AG08395 (cell line): ENCODE measurements at places on chromosomes 12 and 14.

DNA sequence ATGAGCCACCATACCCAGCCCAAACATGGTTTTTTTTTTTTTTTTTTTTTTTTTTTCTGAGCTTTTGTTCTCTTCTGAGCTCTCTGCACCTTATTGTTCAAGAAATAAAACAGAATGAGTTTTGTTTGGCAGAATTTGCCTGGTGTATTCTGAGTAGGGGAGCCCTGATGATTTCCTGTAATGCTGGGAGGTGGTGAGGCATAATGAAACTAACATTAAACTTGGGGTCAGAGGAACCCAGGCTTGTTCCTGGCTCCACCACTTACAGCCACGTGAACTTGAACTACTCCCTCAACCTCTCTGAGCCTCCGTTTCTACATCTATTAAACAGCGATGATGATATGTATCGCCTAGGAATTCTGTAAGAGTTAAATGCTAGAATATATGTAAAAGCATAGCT, 276.3 kb upstream of the CRY1 start:
- no peak for DNase-seq

- no peak for DNase-seq
These were observed 371.0 kb downstream of the FUT8 start for GRCh38 chr14:65783576-65783975.

DNA sequence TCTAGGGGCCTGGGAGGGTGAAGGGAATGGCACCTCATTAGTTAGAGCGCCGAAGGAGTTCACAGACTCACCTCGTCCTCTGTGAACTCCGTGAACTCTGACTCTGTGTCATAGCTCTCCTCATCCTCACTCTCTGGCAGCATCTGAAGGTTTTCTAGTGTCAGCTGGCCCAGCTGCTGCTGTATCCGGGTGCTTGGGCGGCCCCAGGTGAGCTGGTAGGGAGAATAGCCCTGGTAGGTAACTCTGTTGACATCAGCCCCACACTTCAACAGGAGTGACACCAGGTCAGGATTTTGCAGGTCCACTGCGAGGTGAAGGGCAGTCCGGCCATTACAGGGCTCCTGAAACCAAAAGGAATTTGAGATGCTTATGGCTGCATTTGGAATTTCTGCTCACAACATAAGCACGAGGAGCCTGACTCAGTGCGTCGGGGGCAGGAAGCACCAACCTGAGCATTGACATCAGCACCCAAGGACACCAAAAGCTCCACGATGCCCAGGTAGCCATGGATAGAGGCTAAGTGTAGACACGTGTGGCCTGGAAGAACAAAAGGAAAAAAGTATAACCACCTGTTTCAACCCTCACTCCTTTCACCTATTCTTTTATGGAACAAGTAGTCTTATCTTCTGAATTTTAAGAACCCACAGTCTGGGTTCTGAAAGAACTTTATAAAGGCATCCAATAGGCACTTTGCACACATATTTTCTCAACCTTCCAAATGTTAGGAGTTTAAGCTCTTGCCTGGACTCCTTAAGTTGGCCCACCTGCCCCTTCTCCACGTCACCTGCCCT, 2.0 kb downstream of the NFKBIA start:
- no peak for DNase-seq

DNA sequence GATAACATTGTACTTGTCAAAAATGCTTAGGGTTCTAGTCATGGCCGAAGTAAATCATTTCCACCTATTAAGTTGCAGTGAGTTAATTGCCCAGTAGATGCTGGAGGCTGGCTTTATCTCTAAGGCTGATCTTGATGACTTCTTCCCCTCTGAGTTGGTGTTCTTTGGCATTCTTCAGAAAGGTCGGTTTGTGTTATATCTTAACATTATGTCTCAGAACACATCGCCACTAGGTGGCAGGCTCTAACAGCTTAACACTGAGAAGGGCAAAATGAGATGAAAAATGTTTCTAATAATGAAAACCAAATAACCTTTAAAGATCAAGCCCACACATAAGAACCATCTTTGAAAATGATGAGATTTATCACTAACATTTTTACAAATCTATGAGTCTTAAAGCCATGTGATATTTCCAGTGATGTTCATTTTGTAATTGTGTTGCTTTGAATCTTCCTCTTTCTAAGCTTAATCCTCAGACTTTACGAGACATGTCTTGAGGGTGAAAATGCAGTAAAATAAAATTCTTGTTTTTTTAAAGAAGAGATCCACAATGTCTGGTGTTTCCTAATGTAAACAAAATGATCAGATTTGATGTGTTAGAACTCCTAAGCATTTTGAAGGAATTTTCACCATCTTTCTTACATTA, 28.6 kb downstream of the SUDS3 start:
- peak; percentile 55 for DNase-seq

DNA sequence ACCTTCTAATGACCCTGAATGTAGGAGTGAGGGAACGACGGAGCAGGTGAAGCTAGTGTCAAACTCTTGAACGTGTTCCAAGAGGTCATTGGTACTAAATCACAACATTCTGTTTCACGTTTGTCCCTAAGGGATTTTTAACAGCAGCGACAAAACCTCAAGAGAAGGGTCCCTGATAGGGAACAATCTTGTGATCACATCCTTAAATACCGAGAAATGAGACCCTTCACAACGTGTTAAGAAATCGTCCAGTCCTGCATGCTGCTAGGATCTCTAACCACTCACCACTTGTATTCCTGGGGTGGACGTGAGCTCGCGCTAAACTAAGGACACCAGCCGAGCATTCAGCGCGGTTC, 134.1 kb upstream of the KRAS start:
- no peak for DNase-seq

GRCh38 chr12:128542844-128543243, 275.9 kb downstream of the TMEM132C start:
- no peak for DNase-seq

DNA sequence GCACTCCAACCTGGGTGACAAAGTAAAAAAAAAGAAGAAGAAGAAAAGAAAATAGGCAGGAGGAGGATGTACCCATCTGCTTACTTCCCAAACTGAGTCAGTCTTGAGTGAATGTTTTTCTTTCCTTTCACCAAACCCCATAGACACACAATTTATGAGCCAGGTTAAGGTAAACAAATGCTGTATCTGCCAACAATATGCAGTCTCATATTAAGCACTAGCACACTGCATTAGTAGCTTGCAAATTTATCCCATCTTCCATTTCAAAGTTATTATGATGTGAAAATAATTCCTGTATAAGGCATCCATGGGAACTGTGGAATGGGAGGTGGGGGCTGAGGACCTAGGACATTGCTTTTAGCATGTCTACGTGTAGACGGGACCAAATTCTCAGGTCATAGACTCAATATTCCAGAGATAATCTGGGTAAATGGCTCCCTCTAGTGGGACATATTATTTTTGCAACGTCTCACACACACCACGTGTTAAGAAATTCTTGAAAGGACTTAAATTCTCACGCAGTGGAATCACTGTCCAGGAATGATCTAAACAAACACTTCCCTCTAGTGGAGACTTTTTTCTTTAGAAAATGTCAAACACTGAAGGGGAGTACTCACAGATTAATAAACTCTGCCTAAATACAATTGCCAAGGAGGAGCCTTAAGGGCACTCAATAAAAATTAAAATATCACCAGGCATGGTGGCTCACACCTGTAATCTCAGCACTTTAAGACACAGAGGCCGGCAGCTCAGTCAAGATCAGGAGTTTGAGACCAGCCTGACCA, 17.1 kb upstream of the OR10P1 start:
- peak; percentile 88 for DNase-seq

GRCh38 chr12:103392722-103393121, 103.0 kb downstream of the C12orf42 start:
- DNase-seq: no peak

GRCh38 chr12:121330692-121331091, 21.5 kb downstream of the ANAPC5 start:
- DNase-seq: no peak

- no peak for DNase-seq
These were observed 2.6 kb upstream of the WNK1 start for GRCh38 chr12:749751-750270.

GRCh38 chr12:68806488-68807237, 1.3 kb upstream of the MDM2 start:
- DNase-seq: no peak

GRCh38 chr14:88559852-88560251, 3.0 kb upstream of the ZC3H14 start:
- DNase-seq: peak; percentile 59

DNA sequence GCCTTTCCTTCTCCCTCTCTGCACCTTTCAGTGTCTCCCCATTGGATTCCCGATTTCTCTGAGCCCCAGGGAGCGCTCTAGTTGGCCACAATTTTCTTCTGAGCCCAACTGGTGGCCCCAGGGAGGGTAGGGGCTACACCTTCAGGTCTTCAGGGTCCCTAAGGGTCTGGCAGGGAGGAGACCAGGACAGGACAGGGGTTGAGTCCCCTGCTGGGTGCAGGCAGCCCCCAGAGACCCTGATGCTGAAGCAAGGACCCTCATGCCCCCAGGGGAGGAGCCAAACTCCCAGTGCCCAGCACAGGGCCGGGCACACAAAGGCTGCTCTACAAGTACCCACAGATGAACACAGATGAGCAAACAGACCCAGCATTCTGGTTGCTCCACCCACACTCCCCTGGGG, 12.7 kb downstream of the FOXN4 start:
- no peak for DNase-seq

- DNase-seq: no peak
These were observed 37.9 kb upstream of the PLEKHG6 start for GRCh38 chr12:6272300-6273204.

GRCh38 chr12:60100160-60100559, 504.3 kb downstream of the SLC16A7 start:
- no peak for DNase-seq

DNA sequence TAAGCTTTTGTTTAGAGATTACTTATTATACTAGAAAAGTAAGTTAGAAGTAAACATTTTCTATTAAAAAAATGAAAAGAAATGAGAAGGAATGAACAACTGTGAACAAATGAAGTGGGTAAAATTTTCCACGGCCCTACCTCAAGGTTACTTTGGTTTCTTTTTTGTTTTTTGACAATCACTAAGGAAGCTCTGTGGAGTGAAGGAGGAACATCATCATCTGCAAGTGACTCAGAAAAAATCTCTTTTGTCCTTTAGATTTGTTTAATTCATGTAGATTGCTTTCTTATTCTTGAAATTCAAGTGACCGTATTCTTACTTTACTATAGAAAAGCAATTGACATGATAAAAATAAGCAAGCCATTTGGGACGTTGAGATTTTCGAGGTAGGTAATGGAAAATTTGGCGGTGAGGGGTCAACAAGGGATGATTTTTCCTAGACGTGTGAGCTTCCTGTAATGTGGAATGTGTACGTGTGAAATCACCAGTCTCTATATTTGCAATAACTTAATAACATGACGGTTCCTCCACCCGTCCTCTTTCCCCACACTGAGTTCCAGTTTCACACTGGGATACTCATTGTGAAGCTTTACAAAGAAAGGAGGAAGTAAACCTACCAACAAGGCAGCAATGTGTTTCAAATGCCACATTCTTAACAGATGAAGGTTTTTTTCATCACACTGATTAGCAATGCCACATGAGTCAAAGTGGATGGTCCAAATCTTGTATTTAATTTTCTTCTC, 62.3 kb upstream of the EGLN3 start:
- no peak for DNase-seq

DNA sequence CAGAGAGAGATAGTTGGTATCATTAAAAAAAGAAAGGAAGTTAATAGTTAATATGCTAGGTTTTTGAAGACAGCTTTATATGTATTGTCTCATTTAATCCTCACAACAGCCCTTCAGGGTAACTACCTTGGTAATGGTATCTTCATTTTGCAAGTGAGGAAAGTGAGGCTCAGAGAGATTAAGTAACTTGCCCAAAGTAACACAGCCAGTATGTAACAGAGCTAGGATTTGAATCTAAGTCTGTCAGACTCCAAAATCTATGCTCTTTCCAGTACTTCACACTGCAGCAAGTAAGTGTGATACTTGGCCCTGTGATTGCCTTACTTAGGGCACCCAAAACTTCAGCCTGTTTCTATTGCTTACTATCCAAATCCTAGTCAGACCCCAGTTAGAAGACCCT, 7.0 kb downstream of the SRP54 start:
- DNase-seq: no peak

DNA sequence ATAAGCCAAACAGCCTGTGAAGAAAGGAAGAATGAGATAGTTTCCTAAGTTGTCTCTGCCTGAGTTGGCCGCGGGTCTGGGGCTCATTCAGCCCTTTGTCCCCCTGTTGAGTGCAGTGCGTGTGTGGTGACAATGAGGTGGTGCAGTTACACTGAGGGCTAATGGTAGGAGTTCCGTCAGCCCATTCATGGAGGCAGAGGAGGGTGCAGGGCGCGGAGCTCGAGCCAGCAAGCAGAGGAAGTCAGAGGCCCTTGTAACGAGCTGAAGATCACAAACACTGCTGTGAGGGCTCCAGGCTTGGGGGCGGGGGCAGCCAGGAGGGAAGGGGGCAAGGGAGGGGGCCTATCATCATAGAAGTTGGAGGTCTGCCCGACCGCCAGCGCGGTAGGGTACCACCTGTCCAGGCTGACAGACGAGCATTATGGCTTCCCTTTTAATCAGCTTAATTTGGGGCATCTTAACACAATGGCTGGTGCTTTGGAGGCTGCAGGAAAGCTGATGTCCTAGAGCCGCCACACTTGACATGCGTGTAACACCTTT, 20.5 kb downstream of the CCND2 start:
- DNase-seq: no peak

DNA sequence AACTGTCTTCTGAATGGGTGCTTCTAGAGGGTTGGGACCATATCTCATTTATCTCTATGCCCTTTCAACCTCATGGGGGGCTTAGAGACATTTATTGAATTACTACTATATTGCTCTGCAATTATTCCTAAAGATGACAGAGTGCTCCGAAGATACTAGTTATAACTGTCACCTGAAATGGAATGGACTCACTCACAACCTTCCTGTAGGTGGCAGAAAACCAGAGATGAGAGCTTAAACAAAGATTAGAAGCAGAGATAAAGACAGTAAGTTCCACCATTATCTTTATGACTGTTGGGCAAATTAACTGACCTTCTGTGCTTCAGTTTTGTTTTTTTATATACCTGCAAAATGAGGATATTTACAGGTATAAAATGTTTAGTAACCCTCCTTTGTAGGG, 31.5 kb upstream of the GTF2A1 start:
- DNase-seq: no peak

DNA sequence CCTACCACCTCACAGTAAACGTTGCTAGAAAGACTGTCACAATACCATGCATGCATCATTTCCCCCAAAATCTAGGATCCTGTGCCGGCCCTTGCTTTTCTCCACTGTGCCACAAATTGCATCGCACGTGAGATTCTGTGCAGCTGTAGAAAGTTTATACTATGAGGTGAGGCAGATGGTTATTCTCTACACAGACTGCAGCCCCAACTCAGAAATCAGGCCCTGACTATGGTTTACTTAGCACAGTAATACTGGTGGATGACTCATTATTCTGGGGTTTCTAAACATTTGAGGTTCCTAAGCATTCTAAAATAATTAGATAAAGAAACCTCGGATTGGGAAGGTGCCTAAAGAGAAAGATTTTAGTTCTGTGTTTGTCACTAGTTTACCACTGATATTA, 163.8 kb upstream of the CCDC198 start:
- DNase-seq: peak; percentile 9

- DNase-seq: peak; percentile 92
These were observed 125.8 kb downstream of the NCOR2 start for GRCh38 chr12:124441443-124442194.
